ENCODE measurements at places on chromosomes 4 and X. TPM values are rescaled to one million over a fixed set of nuclear protein-coding genes. Genes with fewer than 3 reads are reported as not detected.

- peak; percentile 14 for DNase-seq
- no peaks in the 10 kb centered on the region for H3K4me1 ChIP-seq
- H3K27ac ChIP-seq: no peak overlapping the region
- H3K36me3 ChIP-seq: no peaks in the 10 kb centered on the region
- H3K27me3 ChIP-seq: no peaks in the 10 kb centered on the region
- no peak overlapping the region for H3K4me3 ChIP-seq
Observed at GRCh38 chrX:1491851-1492349, 39.2 kb upstream of the ASMTL start.

DNA sequence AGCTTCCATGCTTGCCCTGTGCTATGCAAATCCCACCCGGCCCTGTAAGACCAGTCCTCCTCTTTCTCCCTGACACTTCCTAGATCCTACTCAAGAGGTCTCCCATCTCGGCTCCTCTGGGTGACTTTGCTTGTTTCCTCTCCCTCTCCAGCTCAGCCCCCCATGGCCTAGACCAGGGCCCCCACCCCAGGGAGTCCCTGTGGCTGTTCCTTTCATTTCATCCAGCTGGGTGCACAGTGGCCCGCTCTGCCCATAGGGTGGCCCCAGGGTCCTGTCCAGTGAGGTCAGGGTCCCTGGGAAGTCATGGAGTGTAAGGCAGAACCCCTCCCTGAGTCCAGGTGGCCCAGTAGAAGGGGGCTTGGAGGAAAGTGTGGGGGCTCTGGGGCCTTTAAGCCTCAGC is 52.3 kb upstream of the NKX1-1 start:
- H3K27me3 ChIP-seq: peaks cover 31% of the 10 kb centered on the region
- DNase-seq: no peak
- H3K4me1 ChIP-seq: no peaks in the 10 kb centered on the region
- no peak overlapping the region for H3K4me3 ChIP-seq

GRCh38 chrX:78796916-78797315 is 49.4 kb downstream of the LPAR4 start:
- no peak overlapping the region for H3K27ac ChIP-seq
- H3K4me3 ChIP-seq: no peak overlapping the region
- no peak for DNase-seq
- no peaks in the 10 kb centered on the region for H3K36me3 ChIP-seq
- H3K4me1 ChIP-seq: no peaks in the 10 kb centered on the region
- H3K27me3 ChIP-seq: no peaks in the 10 kb centered on the region

DNA sequence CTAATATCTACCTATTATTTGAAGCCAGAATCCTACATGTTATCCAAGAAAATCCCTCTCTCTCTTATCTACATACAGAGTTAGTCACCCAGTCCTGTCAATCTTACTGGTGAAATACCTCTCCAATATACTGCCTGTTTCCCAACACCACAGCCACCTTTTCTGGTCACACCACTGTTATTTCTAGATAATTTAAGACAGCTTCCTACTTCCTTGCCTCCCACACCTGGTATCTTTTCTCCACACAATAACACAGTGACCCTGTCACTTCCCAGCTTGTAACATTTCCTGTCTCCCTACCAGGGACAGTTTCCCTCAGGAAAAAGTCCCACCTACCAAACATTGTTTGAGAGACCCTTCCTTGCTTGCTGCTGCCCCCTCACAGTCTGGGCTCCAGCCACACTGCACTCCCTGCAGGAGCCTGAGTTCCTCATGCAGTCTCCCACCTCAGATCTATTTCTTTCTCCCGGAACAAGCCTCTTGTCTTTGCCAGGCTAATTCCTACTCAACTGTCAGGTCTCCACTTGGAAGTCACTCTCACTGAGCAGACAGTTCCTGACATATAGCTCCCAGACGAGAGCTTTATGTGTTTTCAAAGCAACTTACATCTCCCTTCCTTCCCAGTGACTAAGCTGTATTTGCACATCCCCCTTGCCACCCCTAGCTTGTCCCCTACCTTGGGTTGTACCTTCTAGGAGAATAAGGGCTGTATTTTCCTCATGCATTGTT is 73.6 kb upstream of the QRFPR start:
- no peak for DNase-seq
- H3K36me3 ChIP-seq: no peaks in the 10 kb centered on the region
- no peaks in the 10 kb centered on the region for H3K27me3 ChIP-seq
- peaks cover 45% of the 10 kb centered on the region for H3K4me1 ChIP-seq

GRCh38 chrX:40931921-40932320 is 153.3 kb upstream of the USP9X start:
- peaks cover 5% of the 10 kb centered on the region for H3K4me1 ChIP-seq
- H3K27ac ChIP-seq: no peak overlapping the region

DNA sequence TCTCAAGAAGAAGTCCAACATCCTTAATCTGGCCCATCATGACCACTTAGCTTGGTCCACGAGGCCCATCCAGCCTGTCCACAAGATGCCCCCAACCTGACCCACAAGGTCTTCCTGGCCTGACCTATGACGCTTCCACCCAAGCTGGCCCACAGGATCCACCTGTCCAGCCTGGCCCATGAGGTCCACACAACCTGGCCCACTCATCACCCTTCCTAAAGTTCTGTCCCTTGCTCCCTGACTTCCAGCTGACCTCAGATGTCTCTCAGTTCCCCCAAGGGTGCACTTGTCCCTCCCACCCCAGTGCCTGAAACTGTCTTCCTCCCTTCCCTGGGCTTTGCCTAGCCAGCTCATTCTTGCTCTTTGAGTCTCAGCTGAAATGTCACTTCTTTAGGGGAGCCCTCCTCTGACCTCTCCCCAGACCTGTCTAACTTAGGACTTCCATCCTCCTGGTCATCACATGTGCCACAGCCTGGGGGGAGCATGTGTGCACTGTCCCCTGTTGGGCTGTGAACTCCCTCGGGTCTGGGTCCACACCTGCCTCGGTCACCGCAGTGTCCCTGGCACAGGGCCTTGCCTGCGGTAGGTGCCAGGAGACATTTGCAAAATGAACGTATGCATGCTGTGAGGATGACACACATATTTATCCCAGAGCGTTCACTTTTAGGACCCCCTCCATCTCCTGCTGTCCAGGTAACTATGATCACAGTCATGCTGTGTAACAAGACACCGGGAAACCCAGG is 61.7 kb downstream of the EVC start:
- no peak for DNase-seq
- no peaks in the 10 kb centered on the region for H3K4me1 ChIP-seq
- no peaks in the 10 kb centered on the region for H3K36me3 ChIP-seq
- no peak overlapping the region for H3K4me3 ChIP-seq

Gene NPY5R
- total RNA-seq: 9.7 TPM

Gene CBR4
- total RNA-seq: 22.4 TPM

Gene KLHL5
- 17.3 TPM for total RNA-seq

Gene SPANXB1
- total RNA-seq: not detected
